Effector memory CD8-positive, alpha-beta T cell (primary cell): ENCODE measurements at places on chromosomes 7 and 10.

- no peak for DNase-seq
Observed at GRCh38 chr7:134024739-134025138, 102.4 kb upstream of the LRGUK start.

DNA sequence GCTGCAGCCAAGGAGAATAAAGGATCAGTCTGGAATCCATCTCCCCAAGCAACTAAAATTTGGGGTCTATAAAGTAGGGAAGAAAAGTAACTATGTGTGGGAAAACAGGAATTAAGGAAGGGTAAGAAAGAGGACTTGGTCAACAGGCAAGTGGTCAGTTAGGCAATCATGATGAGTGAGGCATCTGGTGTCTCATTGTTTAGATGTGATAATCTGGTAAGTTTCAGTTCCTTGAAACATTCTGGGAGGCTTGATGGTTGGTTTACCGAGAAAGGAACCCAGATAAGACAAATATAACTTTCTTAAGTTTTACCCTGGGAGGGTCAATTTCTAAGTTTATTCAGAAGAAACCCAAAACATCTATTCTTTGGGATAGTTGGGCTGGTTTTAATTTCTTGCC lies 22.3 kb downstream of the HYAL4 start:
- DNase-seq: no peak

DNA sequence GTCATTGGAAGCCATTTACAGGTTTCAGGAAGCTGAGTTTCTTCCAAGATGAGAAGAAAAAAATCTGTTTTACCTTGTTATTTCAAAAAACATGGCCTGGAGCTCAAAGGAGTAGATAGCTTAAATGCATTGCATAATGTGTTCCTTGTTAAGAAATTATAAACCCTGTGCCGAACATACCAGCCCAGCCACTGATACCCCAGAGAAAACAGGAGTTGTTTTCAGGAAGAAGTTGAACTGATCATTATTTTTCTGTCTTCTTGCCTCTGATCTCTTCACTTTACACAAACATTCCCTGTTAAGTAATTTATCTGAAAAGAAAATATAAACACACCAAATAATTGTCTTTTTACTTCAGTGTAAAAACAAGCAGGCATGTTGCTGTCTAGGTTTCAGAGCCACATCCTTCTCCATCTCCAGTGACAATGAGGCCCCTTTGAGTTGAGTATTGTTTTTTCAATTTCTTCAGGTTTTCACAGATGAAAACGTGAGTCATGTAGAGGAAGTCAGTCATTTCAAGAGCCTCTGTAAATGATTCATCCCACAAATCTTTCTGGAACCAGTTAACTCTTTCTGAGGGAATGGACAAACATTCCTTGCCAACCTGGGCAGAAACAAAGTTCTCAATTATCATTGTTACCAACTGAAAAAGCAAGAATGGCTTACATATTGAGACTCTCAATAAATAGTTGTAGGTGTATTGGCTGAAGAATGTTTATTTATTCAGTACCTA lies 244.2 kb downstream of the IPMK start:
- no peak for DNase-seq

GRCh38 chr7:107138696-107139420 lies 29.9 kb upstream of the HBP1 start:
- no peak for DNase-seq

- no peak for DNase-seq
Observed at GRCh38 chr10:95462740-95463667, 98.2 kb downstream of the SORBS1 start.

GRCh38 chr7:137296576-137296975 lies 47.0 kb downstream of the PTN start:
- DNase-seq: no peak
